Fibroblast of mammary gland (primary cell): ENCODE measurements at places on chromosomes 7 and 10.

- no peak for DNase-seq
Measured at GRCh38 chr7:132720835-132721234, 144.6 kb upstream of the PLXNA4 start.

DNA sequence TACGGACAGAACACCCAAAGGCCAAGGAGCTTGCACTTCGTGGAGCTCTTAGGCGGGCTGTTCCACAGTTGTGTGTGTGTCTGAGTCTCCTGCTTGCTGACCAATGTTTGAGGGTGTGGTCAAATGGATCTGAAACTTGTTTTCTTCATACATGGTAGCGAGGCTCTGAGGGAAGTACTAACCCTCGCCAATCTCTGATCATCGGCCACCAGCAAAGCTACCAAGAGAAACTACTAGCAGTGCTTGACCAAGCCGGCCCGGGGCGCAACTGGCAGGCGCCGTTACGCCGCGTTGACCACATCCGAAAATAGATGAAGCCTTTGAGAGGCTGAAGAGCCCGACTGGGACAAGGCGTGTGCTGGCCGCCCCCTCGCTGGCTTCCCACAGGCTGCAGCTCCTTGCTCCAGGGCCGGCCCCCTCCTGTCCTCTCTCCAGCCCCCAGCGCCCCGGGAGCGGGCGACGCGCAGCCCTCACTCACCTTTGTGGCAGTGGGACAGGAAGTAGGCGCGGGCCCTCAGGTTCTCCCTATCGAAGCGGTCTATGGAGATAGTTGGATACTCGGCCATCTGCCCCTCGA, 384 bp downstream of the DCLRE1C start:
- DNase-seq: peak; percentile 76

GRCh38 chr7:2037808-2038522, 194.8 kb downstream of the MAD1L1 start:
- peak; percentile 49 for DNase-seq

DNA sequence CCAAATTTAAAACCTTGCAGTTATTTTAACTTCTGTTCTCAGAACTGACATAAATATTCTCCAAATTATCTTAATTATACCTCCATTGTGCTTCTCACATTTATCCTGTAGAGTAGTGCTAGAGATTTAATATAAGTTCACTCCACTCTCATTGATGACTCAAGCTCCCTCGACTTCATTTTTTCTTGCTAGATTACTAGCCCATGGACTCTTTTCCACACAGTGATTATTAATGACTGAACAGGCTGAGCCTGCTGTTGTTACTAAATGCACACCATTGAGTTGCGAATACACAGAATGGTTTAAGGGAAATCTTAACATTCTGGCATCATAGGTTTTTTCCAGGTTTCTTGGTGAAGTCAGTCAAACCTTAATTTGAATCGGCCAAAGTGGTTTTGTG, 179.5 kb upstream of the AKR1E2 start:
- DNase-seq: peak; percentile 57

DNA sequence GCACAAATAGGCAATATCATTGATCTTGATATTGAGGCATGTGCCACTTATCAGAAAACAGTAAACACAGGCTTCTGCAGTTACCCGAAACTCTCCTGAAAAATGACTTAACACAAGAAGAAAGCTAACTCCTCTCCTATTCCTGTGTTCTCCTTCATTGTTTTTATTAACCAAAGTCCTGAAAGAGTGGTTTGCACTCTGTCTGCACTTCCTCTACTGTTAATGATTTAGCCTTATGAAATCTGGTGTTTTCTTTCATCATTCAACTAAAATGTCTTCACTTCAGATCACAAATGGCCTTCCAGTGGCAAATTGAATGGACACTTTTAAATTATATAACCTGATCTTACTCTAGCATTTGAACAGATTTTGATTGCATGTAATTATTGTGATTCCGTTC, 630.6 kb upstream of the PHF14 start:
- no peak for DNase-seq

DNA sequence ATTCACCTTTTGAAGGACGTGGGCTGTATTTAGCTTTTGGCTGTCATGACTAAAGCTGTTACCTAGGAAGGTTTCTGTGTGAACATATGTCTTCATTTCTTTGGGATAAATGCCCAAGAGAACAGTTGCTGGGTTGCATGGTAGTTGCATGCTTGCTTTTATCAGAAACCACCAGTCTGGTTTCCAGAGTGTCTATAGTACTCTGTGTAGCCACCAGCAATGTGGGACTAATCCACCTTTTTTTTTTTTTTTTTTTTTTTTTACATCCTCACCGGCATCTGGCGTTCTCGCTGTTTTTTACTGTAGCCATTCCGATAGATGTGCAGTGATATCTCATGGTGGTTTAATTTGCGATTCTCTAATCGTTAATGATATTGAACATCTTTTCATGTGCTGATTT, 297.8 kb downstream of the SDK1 start:
- DNase-seq: no peak
